ENCODE measurements at places on chromosomes 3 and 15.

DNA sequence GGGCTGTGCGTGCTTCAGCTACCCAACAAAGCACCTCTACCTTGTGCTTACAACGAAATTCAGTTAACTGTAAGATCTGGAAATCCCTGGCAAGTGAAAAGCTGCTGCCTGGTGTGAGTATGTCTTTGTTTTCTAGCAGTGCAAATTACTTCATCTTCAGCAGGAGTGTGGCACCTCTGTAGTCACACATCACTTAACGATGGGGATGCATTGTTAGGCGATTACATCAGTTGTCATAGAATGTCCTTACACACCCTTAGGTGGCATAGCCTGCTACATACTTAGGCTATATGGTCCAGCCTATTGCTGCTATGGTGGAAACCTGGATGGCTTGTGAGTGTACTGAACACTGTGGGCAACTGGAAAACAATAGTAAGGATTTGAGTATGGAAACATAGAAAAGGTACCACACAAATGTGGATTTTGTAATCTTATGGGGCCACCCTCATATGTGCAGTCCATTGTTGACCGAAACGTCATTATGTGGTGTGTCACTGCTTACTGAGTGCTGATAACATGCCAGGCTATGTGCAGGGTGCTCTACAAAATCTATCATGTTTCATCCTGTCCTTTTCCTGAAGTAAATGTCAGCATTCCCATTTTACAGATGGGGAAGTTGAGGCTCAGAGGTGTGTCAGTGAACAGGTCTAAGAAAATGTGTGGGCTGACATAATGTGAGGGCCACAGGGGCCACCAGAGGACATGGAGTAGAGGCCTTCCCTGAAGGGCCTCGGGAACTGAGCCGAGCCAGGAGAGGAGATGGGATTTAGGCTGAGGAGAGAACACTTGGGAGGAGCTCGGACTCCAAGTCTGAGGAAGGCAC is 173.5 kb downstream of the VGLL4 start:
- no peak for DNase-seq

GRCh38 chr3:40765884-40766283 is 241.1 kb downstream of the ZNF621 start:
- no peak for DNase-seq

GRCh38 chr3:135865085-135865484 is 100.4 kb upstream of the PPP2R3A start:
- DNase-seq: no peak

GRCh38 chr3:69324362-69325025 is 61.4 kb downstream of the FRMD4B start:
- DNase-seq: no peak

GRCh38 chr3:194162070-194162678 is 26.2 kb downstream of the HES1 start:
- DNase-seq: no peak

GRCh38 chr3:193574488-193575070 is 18.4 kb upstream of the OPA1 start:
- no peak for DNase-seq

DNA sequence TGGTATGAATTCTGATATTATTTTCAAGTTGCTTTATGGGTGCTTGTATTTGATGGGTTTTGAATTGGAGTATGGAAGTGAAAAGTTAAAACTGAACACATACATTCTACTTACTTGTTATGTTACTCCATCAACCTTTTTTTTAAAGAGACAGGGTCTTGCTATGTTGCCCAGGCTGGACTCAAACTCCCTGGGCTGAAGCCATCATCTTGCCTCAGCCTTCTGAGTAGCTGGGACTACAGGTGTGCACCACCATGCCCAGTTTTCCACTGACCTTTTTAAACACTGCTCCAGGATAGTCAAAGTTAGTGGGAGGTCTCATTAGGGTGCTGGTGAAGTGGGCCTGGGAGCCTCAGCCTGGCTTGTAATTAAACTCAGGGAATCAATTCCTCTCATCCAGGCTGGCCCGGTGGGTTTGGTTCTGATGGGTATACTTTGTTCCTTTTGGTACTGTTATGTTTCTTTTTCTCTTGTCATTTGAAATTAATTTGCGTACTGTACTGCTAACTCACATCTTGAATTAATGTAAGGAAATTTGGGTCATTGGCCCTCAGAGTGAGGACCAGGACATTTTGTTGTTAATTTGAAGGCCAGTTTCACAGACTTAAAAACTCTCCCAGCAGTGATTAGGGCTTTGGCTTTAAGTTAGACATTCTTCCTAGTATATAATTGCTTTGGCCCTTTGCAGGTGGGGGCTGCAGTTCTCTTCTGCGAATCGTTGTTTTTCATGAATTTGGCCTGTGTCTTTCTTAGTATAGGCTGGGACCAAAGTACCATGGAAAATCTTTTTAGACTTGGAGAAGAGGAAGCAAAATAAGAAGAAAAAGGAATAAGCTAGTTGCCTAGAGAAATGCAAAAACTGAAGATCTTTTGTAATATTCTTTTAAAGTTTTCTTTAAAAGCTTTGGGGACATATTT is 66.9 kb downstream of the FNDC3B start:
- no peak for DNase-seq

GRCh38 chr15:66955001-66955516 is 110.3 kb upstream of the SMAD3 start:
- DNase-seq: no peak

- DNase-seq: no peak
Measured at GRCh38 chr15:75533945-75534344, 45.2 kb downstream of the PTPN9 start.

DNA sequence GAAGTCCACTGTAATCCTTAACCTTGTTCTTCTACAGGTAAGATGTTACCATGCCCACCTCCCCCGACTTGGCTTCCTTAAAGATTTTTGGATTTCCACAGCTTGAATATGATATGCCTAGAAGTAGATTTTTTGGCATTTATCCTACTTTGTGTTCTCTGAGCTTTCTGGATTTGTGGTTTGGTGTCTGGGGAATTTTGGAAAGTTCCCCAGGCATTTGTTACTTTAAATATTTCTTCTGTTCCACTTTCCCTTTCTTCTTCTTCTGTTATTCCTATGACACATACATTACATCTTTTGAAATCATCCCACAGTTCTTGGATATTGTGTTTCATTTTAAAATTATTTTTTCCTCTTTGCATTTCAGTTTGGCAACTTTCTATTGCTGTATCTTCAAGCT is 122.1 kb upstream of the TMEM108 start:
- DNase-seq: no peak

GRCh38 chr15:52441841-52442240 is 86.8 kb downstream of the MYO5A start:
- no peak for DNase-seq

GRCh38 chr3:190617185-190617584 is 103.3 kb downstream of the IL1RAP start:
- peak; percentile 41 for DNase-seq

- DNase-seq: no peak
Measured at GRCh38 chr3:20657560-20657959, 471.6 kb upstream of the SGO1 start.

DNA sequence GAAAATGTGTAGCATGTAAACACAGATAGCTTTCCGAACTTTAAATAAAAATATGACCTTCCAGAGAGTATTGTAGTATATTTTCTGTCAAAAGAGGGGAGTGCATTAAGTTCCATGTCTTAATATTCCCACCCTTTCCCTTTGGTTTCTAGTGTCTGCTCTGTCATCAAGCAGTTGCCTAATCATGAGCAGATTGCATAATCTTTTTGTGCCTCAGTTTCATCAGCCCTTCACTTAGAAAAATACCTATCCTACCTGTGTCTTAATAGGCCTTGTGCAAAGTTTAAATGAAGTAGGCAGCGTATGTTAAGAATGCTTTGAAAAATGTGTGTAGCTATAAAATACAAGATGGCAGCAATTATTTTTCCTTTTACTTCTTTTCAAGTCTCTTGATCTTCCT is 52.8 kb downstream of the CALML4 start:
- no peak for DNase-seq
